ENCODE measurements at places on chromosomes 5 and 9.

DNA sequence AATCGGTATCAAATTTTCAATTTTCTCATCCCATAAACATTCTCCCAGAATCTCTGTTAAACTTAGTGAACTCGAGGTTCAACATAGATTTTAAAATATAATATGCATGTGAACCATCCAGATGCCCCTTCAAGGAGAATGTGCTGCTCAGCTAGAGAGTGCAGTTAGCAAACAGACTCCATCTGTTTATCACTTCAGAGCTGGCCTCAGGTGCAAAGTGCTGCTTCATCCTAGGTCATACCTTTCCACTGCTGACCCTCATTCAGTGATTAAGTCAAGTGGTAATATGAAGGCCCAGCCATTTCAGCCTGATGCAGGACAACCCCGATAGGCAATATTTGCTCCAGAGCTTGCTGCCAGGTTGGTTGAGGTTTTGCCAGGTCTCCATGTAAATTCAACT lies 339.0 kb upstream of the POU5F2 start:
- no peak for DNase-seq

DNA sequence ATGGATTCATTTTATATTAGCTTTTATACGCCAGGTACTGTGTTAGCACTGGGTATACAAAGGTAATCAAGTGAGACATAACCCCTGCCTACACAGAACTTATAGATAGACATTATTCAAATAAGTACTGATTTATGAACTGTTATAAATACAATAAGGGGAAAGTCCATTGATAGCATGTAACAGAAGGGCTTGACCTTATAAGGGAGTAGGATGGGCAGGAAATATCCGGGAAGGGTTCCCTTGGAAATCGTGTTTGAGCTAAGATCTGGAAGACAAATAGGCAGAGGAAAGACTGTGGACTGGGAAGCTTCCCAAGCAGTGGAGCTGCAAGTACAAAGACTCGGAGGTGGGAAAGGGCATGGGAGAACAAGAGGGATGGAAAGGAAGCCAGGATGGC lies 111.5 kb downstream of the WDR41 start:
- DNase-seq = no peak

DNA sequence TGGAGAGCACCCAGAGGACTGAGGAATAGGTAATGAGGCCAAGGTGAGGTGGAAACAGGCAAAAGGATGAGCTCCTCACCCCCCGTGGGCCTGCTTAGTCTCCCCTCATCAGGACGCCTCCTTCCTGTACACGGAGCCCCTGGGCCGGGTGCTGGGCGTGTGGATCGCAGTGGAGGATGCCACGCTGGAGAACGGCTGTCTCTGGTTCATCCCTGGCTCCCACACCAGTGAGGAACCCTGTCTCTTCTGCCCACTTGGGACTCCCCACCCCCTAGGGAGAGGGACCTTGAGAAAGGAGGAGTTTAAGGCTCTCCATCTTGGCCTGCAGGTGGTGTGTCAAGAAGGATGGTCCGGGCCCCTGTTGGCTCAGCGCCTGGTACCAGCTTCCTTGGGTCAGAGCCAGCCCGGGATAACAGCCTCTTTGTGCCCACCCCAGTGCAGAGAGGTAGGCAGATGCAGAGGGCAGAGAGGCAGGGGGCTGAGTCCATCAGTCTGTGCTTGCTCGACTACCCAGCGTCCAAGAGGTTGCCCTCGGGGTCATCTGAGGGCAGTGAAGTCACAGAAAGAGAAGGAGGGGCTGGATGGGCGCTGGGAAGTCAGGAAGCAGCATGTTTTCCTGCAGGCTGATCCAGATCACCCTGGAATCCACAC lies 7.0 kb downstream of the DOLK start:
- no peak for DNase-seq

DNA sequence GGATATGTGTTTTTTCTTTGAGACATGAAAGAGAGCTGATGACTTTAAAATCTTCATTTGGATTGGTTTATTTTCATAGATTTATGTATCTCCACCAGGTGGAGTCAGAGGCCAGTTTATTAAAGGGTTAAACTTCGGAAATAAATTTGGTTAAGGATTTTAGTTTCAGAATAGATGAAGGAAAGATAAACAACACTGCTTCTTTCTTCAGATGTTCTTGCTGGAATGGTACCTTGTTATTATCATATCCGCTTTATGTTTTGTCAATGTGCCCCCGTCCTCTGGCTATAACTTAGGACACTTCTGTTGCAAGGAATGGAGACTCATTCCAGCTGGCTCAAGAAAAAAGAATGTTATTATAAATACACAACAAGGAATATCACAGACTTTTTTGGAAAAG lies 81.2 kb downstream of the ALDH1A1 start:
- peak; percentile 26 for DNase-seq

- no peak for DNase-seq
These were observed 219.3 kb downstream of the SMARCA2 start for GRCh38 chr9:2234371-2234893.

DNA sequence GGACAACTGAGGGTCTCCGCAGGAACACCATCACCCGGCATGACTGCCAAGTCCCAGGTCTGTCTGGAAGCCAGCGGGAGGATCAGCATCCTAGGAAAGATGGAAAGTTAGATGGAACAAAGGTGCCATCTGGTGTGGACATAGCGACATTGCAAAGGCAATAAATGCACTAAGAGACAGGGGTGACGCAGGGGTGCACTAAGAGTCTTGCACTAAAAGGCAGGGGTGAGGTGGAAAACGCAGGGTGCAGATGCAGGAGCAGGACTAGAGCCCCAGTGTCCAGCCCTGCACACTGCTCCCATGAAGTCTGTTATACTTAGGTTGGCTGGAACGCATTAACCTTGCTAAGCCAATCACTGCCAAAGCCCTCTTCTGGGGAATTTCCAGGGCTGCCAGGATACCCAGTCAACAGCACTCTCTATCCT lies 15.5 kb downstream of the ATOX1 start:
- DNase-seq = peak; percentile 79

Measured in SW480 (cell line).